ENCODE measurements at places on chromosomes 16 and 17. TPM values are rescaled to one million over a fixed set of nuclear protein-coding genes. Genes with fewer than 3 reads are reported as not detected.
A peak's percentile ranks its signal among the peaks of the same experiment; 100 is the strongest.

TRIM65 gene
- total RNA-seq: 35.8 TPM

NXN gene
- 0.68 TPM for total RNA-seq

MYL11 gene
- total RNA-seq: not detected

DNA sequence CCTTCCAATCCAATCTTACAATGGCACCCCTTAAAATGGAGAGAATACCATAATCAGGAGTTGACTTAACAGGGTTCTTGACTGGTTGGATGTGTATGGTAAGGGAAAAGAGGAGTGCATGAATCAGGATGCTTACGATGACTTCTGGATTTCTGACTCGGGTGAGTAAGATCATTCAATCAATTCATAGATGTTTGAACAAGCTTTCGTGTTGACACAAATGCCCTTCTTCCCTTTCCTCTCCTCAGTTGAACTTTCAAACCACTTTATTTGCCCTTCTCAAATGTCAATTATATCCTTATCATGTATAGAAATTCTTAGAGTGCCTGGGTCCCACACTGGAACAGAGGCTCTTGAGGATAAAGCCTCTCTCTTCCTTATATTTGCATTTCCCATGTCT is 25.9 kb downstream of the ABCC12 start:
- no peaks in the 10 kb centered on the region for H3K27me3 ChIP-seq
- H3K36me3 ChIP-seq: no peaks in the 10 kb centered on the region

DNA sequence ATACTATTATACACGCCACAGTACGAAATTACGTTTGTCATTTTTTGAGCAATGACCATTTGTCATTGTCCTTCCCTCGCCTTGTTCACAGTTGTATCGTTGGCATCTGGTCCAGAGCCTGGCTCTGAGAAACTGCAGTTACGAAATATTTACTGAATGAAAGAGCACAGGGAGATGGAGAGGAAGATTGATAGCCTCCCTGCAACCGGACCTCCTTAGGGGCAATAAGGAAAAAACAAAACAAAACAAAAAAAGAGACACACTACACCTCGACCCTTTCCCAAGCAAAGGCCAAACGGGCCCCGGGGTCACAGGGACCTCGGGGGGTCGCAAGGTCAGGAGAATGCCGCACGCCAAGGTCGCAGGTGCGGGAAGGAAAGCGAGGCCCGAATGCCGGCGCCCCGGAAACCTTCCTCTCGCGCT is 857 bp downstream of the GOT2 start:
- peaks cover 33% of the 10 kb centered on the region for H3K4me1 ChIP-seq
- peaks cover 23% of the 10 kb centered on the region for H3K36me3 ChIP-seq
- no peaks in the 10 kb centered on the region for H3K27me3 ChIP-seq
- H3K27ac ChIP-seq: peak overlapping the region; percentile 83
- H3K4me3 ChIP-seq: peak overlapping the region; percentile 99
- no peak for DNase-seq

- DNase-seq: no peak
- H3K4me3 ChIP-seq: no peak overlapping the region
- peaks cover 6% of the 10 kb centered on the region for H3K27me3 ChIP-seq
- H3K27ac ChIP-seq: no peak overlapping the region
- H3K4me1 ChIP-seq: no peaks in the 10 kb centered on the region
Observed at GRCh38 chr16:46873201-46873600, 11.0 kb upstream of the GPT2 start.

- no peaks in the 10 kb centered on the region for H3K27me3 ChIP-seq
- no peak for DNase-seq
- no peak overlapping the region for H3K27ac ChIP-seq
- peaks cover 11% of the 10 kb centered on the region for H3K4me1 ChIP-seq
- peaks cover 41% of the 10 kb centered on the region for H3K36me3 ChIP-seq
- no peak overlapping the region for H3K4me3 ChIP-seq
Observed at GRCh38 chr16:81693041-81693743, 85.9 kb upstream of the PLCG2 start.

GRCh38 chr16:30355954-30356308 is 823 bp upstream of the CD2BP2 start:
- no peaks in the 10 kb centered on the region for H3K27me3 ChIP-seq
- peak overlapping the region; percentile 89 for H3K27ac ChIP-seq
- peaks cover 57% of the 10 kb centered on the region for H3K4me1 ChIP-seq

Data from activated CD8-positive, alpha-beta T cell treated with anti-CD3 and anti-CD28 coated beads, Interleukin-2, amount 10 ng/mL, durations not matched to agents 7 days and 5 days (primary cell).